NCI-H460 (cell line): ENCODE measurements at places on chromosomes 2 and 18.

DNA sequence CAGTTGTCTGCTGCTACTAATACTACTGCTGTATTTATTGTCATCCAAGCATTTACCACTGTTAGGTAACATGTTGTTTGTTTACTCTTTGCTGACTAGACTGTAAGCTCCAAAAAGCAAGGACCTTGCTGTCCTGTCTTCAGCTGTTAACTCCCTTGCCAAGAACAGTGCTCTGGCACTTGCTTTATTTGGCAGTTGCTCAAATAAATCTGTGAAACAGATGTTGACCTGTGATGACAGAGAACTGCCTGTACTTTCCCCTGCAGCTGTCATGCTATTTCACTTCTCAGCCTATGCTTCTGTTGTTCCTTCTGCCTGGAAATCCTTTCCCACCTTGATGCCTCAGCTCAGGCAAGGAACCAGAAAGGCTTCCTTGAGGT is 181.2 kb downstream of the ATAD2B start:
- no peak for DNase-seq

- no peak for DNase-seq
These were observed 857 bp upstream of the CROCC2 start for GRCh38 chr2:240905176-240905781.

- no peak for DNase-seq
These were observed 53.2 kb downstream of the CIB4 start for GRCh38 chr2:26587994-26588393.

GRCh38 chr2:70697603-70698383 is 70.2 kb downstream of the ADD2 start:
- no peak for DNase-seq

- DNase-seq: no peak
These were observed 63.2 kb downstream of the GNAL start for GRCh38 chr18:11752116-11752911.

DNA sequence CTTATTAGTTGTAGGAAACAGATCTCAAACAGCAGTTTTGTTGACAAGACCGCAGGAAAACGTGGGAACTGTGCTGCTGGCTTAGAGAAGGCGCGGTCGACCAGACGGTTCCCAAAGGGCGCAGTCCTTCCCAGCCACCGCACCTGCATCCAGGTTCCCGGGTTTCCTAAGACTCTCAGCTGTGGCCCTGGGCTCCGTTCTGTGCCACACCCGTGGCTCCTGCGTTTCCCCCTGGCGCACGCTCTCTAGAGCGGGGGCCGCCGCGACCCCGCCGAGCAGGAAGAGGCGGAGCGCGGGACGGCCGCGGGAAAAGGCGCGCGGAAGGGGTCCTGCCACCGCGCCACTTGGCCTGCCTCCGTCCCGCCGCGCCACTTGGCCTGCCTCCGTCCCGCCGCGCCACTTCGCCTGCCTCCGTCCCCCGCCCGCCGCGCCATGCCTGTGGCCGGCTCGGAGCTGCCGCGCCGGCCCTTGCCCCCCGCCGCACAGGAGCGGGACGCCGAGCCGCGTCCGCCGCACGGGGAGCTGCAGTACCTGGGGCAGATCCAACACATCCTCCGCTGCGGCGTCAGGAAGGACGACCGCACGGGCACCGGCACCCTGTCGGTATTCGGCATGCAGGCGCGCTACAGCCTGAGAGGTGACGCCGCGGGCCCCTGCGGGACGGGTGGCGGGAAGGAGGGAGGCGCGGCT is at the start of gene TYMS:
Gene TYMS, plus strand, starts transcription at position 343 of the 690 bp plus-strand sequence. Its CDS starts 90 bp downstream, at position 433.
- peak; percentile 30 for DNase-seq

- DNase-seq: peak; percentile 94
These were observed at the start of gene ZFP36L2 for GRCh38 chr2:43226558-43226954. Gene ZFP36L2 (minus strand): TSS chr2:43226606. CDS start chr2:43226315, 291 bp downstream.

DNA sequence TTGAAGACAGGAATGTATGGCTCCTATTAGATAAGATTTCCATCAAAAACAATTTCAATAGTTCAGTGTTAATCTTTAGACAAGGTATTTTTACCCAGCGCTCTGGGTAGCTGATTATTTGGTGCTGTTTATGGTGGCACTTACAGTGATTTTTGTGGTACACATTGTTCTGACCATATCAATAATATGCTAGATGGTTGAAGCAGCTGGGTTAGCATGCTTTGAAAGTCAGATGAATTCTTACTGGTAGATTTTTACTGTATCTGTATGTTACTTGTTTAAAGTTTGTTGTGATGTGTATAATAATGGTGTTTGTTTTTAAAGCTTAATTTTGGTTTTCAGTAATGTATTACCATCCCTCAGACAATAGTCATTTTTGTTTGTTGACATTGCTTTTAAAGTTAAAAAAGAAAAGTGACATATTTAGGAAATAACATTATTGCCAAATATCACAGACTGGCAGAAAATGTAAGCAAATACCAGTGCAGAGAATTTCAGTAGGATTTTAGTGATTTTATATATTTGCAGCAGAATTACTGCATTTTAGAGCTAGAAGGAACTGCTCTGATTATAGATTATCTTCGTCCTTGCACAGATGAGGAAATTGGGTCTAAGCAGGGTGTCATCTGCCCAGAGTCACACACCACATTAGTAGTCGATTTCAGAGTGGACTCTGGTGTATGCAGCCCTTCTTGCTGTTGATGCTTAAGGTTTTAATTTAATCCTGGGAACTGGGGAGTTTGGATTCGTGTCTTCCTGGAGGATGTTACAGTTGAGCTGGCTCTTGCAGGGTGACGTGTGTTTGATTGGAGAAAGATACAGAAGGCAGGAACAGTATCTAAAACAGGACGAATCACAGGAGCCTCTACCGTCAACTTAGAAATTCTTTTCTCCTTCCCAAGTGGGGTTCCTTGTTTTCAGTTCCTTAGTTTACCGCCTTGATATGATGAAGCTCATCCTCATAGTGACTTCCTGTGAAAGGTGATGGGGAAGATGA is 6.6 kb downstream of the SOCS6 start:
- DNase-seq: no peak

GRCh38 chr18:62939433-62939832 is 224.1 kb downstream of the PHLPP1 start:
- no peak for DNase-seq

DNA sequence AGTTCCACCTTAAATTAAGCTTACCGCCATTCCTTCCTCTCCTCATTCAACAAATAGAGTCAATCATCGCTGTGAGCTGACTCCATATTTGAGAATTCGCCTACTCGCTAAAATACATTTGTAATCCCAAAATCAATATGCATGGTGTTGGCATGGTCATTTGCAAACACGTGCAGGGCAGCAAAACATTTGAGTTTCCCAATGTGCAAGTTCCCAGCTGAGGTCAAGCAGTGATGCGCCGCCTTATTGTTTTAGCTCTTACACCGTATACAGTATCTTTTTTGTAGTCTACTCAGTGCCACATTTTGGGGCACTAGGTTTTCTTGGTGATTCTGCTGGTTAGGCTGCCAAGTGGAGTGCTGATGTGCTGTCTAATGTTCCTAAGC is 73.3 kb upstream of the MGAT4A start:
- DNase-seq: no peak

DNA sequence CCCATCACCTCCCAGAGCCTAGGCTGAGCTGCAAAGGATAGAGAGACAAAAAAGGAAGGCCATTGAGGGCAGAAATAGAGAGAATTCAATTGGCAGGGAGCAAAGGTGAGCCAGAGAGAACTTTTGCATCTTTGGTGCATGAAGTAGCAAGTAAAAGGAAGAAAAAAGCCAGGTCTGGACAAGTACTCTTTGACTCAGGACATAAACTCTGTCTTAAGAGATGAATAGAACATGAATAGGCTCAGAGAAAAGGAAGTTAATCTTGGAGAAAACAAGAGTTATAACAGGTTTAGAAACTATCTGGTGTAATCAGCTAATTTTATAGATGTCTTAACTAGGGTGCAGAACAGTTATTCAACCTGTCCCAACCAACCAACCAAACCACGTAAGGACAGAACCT is 95.2 kb downstream of the CNTNAP5 start:
- no peak for DNase-seq

- DNase-seq: no peak
These were observed 131.5 kb downstream of the ATP9B start for GRCh38 chr18:79200546-79201268.

DNA sequence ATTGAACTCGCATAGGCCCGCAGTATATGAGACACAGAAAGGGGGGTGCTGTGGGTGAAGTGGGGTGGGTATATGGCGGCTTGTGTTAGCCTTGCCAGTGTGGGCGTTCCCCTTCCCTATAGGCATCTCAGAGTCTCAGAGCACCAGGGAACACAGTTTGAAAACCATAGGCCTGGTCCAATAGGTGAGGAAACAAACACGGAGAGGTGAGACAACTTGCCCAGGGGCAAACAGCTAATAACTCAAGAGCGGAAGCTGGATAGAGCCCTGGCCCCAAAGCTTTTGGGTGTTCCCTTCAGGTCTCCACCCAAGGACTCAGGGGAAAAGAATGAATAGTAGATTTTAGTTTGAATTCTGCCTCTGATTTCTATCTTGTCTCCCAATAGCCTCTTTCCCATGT is 7.9 kb downstream of the LIPG start:
- DNase-seq: no peak

GRCh38 chr2:161990741-161991140 is 83.3 kb downstream of the DPP4 start:
- DNase-seq: no peak

GRCh38 chr2:5690718-5691220 is 1.4 kb upstream of the SOX11 start:
- no peak for DNase-seq

DNA sequence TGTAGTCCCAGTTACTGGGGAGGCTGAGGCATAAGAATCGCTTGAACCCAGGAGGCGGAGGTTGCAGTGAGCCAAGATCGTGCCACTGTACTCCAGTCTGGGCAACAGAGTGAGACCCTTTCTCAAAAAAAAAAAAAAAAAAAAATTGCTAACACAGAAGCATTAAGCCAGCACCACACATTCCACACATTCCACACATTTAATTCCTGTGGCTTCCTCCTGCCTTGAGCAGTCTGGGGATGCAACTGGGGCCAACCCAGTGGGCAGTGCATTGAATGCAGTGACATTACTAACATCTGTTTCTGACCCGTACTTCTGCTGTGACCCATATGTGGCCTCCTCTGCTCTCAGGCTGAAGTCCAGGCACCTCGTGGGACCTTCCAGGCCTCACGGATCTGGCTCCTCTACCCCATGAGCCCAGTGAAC is 107.0 kb downstream of the BCL2L11 start:
- no peak for DNase-seq

DNA sequence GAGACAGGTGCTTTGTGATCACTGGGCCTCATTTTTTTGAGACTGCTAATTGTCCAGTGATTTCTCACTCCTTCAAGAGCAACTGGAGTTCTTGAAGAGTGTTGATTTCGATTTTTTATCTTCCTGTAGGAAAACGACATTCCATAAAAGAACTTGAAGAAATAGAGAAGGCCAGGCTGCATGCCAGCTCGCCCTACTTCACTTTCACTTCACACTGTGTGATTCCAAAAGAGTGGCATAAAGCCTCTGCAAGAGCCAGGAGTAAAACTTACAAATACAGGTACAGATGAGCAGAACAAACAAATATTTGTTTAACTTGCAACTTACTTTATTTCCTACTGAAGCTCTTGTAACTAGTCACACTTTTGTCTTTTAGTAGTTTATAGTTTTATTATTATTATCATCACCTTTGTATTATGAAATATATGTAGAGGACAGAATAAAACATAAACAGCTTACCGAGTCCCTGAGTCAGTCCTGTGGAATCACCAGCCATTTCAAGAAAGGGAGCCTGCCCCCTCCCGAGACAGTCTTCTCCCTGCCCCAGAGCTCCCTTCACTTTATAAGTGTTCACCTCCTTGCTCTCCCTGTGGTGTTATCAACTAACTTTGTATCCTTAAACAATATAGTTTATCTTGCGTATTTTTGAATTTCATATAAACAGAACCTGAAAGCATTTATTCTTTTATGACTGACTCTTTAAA is 8.7 kb downstream of the FAM228A start:
- no peak for DNase-seq

- no peak for DNase-seq
These were observed 1599.7 kb upstream of the ZEB2 start for GRCh38 chr2:146119586-146119985.

DNA sequence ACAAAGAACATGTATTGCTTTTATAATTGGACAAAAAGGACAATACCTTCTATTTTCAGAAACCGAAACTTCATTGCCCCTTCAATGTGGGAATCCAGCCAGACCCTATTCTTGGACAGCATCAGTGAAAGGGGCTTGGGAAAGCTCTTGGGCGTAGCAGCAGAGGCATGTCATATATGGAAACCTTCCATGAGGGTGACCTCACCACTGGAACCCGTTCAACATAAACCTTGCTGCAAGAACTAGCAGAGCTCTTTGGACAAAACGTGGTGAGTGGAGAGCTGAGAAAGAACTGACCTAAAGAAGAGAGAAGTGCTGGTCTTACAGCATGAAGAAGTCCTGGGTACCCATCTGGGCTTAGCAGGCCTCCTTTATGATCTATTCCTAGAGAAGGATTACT is 22.7 kb upstream of the ACTG2 start:
- DNase-seq: no peak

DNA sequence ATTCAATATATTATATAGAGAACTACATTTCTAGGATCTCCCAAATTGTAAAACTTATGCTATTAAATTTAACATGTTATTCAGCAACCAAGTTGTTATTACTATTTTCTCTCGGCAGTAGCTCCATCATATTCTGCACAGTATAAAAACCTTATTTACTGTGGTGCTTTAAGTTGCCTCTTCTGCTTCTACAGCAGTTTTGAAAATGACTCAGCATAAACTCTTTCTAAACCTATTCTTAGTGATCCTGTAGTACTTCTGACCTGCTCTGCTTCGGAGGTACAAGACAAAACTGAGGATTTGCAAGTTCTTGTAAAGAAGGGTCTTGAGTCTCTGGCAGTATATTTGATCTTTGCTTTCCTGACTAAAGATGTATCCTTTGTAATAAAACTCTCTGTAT is 567.2 kb downstream of the TMX3 start:
- peak; percentile 11 for DNase-seq

GRCh38 chr18:78113136-78113939 is 863.7 kb downstream of the GALR1 start:
- no peak for DNase-seq

DNA sequence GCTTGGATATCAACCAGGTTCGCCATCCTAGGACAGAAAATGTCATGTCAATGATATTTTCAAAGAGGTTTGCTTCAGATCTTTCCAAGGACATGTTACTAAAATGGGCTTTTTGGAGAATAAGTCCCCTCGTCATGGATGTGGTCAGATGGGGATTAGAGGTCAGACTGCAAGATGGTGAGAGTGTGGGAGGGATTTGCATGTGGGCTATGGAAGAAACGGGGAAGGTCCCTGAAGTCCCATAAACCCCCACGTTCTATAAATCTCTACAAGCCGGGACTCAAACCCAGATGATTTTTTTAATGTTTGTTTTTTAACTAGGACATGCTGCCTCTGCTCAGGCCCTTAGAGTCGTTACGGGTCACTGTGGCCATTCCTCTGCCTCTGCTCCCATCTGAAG is 37.7 kb upstream of the IGFBP5 start:
- no peak for DNase-seq
